Skin of body (tissue), 3 donors: ENCODE measurements at places on chromosomes 13 and 19. TPM values are rescaled to one million over a fixed set of nuclear protein-coding genes. Genes with fewer than 3 reads are reported as not detected.

DNA sequence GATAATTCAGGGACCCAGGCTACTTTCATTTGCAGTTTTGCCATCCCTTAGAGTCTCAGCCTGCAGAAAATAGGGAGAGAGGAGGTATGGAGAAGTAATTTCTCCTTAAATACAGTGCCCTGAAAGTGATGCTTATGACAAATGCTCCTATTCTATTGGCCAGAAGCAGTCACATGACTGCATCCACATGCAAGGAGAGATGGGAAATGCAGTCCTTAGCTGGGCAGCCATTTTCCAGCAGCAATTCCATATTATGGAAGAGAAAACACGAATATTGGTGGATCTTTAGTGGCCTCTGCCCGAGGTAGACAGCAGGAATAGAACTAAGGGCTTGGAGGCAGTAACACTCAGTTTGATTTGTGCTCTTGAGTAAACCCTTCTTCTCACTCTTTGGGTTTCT is 39.4 kb downstream of the VAV1 start:
- DNase-seq = no peak

- no peak for DNase-seq
Measured at GRCh38 chr13:51895906-51896888, 34.4 kb downstream of the CCDC70 start.

GRCh38 chr13:108835083-108835482 is 205.7 kb downstream of the MYO16 start:
- DNase-seq = no peak

GRCh38 chr13:44815623-44816022 is 173.6 kb downstream of the NUFIP1 start:
- DNase-seq = peak; percentile 11

GRCh38 chr13:84606616-84607015 is 724.3 kb upstream of the SLITRK1 start:
- no peak for DNase-seq

GRCh38 chr13:110505594-110505993 is 55.9 kb downstream of the RAB20 start:
- DNase-seq = no peak

DNA sequence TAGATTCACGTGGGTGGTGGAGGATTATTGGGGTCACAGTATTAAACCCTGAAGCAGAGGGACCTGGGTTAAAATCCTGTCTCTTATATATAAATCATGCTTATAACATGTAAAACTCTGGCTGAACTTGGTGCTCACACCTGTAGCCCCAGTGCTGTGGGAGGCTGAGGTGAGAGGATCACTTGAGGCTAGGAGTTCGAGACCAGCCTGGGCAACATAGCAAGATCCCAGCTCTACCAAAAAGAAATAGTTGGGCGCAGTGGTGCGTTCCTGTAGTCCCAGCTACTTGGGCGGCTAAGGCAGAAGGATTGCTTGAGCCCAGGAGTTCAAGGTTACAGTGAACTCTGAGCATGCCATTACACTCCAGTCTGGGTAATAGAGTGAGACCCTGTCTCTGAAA is 2.4 kb downstream of the ZNF805 start:
- DNase-seq = no peak

The SIGLEC10 gene
- 1.7 TPM for total RNA-seq

- DNase-seq = no peak
Measured at GRCh38 chr19:15194938-15195337, 5.9 kb downstream of the NOTCH3 start.

GRCh38 chr13:91785431-91786119 is 387.2 kb downstream of the GPC5 start:
- no peak for DNase-seq

The FCAR gene
- total RNA-seq = 8.4 TPM

DNA sequence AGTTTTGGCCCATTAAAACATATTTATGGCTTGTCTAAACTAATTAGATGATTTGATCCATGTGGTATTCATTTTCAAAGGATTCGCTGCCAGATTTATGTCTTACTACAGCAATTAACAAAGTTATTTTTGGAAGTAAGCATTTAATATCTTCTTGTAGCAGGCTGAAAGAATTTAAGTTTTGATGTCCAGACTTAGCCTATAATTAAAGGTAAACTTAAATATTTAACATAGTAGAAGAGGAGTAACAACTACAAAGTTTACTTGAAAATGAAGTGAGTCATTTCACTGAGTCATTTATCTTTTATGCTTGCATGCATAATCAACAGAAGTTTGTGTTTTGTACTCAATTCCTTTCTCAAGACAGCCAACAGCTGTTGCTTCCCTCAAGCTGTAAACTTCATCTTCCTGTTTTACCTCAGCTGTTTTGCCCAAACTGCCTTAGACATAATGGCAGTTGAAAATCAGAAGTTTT is 58.1 kb downstream of the EDNRB start:
- DNase-seq = peak; percentile 74

- no peak for DNase-seq
Measured at GRCh38 chr19:17183271-17183761, 31.8 kb upstream of the USE1 start.

DNA sequence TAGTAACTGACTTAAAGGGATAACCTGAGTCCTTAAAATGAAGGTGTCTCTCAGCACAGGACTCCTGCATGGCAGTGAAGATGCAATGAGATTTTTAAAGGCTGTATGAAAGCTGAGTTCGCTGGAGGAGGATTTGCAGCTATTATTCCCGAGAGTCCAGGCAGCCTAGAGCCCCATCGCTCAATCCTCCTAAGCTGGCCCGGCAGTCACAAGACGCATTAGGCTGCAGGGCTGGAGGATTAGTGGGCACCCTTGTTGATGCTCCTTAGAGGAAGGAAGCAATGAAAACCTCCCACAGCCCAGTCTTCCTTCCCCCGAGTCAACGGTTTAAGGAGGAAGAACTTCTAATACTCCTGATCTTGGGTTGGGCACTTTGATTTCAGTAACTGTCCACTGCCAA is 239.5 kb downstream of the EFNB2 start:
- no peak for DNase-seq

DNA sequence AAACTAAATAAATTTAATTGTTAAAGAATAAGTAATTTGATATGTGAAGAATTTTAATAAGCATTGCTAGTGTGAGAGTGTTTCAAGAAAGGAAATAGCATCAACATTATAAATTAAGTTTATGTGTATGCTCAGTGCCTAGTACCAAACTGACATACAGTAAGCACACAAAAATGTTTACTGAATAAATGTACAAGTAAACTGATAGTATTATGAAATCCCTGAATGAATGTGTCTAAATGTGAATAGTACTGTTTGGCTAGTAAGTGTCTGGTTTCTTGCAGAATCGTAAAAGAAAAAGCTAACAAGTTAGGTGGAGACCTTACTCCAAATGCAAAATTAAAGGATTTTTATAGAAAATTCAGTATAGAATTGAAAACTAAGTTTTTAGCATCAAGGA is 233.6 kb downstream of the PCDH9 start:
- no peak for DNase-seq

The LRRC8E gene
- total RNA-seq = 3.9 TPM

The CYP4F22 gene
- 15.2 TPM for total RNA-seq

GRCh38 chr19:17720440-17720839 is 1.2 kb downstream of the MAP1S start:
- no peak for DNase-seq

The LAMP1 gene
- total RNA-seq = 73.3 TPM

DNA sequence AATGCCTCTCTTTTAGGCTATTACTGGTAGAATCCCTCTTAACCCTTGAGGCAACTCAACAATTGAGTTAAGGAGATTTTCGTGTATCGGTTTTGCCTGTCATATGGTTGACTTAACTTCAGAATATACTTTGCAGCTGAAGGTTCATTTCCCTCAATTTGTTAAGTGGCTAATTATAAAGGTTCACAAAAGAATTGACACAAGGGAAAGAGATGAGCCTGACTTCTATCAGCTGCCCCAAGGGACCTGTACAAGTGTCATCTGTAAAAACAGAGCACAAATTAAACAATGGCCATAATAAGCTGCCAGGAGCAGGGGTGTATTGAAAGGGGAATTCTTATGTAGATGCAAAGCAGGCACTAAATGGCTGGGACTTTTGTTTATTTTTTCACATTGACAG is 334.8 kb upstream of the OBI1 start:
- DNase-seq = no peak

GRCh38 chr13:107866941-107867623 is 348.3 kb downstream of the LIG4 start:
- no peak for DNase-seq

DNA sequence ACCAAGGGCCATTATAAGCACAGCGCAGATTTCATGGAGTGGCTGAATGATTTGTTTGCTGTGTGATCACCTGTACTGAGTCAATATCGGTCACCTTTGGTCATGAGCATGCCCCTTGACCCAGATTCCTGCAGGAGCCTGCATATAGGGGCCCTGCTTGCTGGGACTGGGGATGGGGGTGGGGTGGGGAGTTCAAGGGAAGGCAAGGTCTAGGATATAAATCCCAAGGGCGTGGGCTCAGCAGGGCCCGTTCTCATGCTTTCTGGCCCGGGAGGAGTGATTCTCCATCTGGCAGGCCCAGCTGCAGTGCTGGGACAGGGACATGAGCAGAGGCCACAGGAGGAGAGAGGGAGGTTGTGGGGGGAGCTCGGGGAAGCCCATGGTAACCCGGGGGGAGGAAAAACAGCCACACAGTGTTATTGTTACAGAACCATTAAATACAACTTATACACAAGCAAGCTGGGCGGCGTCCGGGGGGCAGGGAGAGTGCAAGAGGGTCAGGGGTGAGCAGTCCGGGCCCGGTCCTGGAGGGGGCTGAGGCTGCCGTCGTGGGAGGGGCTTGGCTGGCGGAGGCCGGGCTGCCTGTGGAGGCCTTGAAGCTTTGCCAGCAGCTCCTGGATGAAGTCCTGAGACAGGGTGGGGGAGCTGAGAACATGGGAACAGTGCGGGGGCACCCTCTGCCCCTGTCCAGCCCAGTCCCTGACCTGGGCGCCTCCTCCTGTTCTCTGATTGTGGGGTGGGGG is 5.2 kb downstream of the PPP1R14A start:
- peak; percentile 53 for DNase-seq

GRCh38 chr19:39969681-39970424 is 1.1 kb upstream of the PSMC4 start:
- DNase-seq = no peak

- DNase-seq = no peak
Measured at GRCh38 chr13:110404321-110404720, 97.2 kb downstream of the COL4A2 start.

- no peak for DNase-seq
Measured at GRCh38 chr13:75360170-75360569, 121.8 kb downstream of the TBC1D4 start.

The C19orf33 gene
- 18.3 TPM for total RNA-seq

DNA sequence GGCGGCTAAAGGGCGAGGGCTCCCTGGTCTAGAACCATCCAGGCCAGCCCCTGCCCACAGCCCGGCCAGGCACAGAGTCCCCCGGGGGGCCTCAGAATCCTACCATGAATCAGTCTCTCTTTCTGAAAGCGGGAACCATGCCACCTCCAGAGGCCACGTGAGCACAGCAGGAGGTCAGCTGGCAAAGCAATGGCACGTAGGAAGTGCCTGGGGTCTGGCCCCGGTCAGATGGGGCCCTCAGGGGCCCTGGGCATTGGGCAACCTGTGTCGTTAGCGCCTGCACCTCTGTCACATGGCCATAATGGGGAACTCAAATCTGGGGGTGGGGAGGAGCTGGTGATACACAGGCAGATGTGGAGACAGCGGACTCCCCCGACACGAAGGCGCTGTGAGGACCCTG is 8.8 kb downstream of the MFSD12 start:
- DNase-seq = no peak

GRCh38 chr13:106274551-106275203 is 260.8 kb downstream of the EFNB2 start:
- no peak for DNase-seq

GRCh38 chr13:67935626-67936025 is 705.5 kb upstream of the PCDH9 start:
- no peak for DNase-seq

The LIM2 gene
- total RNA-seq = not detected

The PSMD8 gene
- 121 TPM for total RNA-seq

The SIGLECL1 gene
- total RNA-seq = not detected

GRCh38 chr19:19403373-19403901 is 2.0 kb upstream of the GATAD2A start:
- DNase-seq = no peak

The NLRP9 gene
- not detected for total RNA-seq

GRCh38 chr13:44698066-44698465 is 121.9 kb upstream of the TSC22D1 start:
- no peak for DNase-seq

GRCh38 chr13:40272776-40273139 is 393.7 kb downstream of the FOXO1 start:
- DNase-seq = no peak

The FSTL3 gene
- total RNA-seq = 21.0 TPM

- DNase-seq = no peak
Measured at GRCh38 chr13:101149735-101150384, 266.4 kb downstream of the NALCN start.

GRCh38 chr13:36819739-36820090 is 693 bp downstream of the RFXAP start:
- no peak for DNase-seq

The SOX1 gene
- total RNA-seq = not detected

DNA sequence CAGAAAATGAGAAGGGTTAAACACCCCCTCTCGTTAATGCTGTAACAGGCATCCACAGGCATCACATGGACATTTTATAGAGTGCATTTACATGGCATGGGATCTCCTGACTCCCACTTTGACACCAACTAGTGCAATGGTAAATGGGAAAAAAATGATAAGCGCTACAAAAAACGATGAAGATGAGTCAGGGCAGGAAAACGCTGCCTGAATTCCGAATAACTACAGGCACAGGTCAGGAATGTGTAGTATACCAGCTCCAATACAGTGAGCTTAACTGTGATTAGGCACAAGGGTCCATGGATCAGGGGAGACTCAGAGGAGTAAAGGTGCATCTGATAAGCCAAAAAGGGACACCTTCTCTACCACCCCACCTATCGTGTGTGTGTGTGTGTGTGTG is 223.6 kb downstream of the FOXO1 start:
- DNase-seq = no peak

- DNase-seq = no peak
Measured at GRCh38 chr19:33469171-33470039, 52.2 kb downstream of the PEPD start.

The CYP2A6 gene
- total RNA-seq = not detected

GRCh38 chr13:61774903-61775302 is 359.3 kb upstream of the PCDH20 start:
- no peak for DNase-seq

The FAAP24 gene
- 0.79 TPM for total RNA-seq

DNA sequence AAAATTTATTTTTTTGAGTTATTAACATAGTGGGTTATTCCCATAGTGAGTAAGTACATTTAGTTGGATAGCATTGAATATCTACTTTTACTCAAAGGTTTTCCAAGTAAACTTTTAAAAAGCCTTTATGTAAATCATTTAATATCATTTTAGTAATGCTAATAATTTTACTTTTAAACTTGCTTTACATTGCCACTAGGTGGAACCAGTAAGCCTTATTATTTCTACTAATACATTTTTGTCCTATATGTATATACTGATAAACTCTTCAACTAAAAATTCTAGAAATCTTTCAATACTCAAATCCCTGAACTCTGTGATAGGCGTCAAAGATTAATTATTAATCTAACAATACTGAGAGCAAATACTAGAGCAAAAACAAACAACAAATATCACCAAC is 1709.2 kb upstream of the PCDH20 start:
- no peak for DNase-seq

- DNase-seq = no peak
Measured at GRCh38 chr19:1698636-1699035, 46.2 kb upstream of the TCF3 start.

- DNase-seq = peak; percentile 86
Measured at GRCh38 chr19:39409208-39410016, 2.8 kb downstream of the ZFP36 start.

The NCR1 gene
- total RNA-seq = 0.30 TPM
